ENCODE measurements at places on chromosomes 5 and 9.

DNA sequence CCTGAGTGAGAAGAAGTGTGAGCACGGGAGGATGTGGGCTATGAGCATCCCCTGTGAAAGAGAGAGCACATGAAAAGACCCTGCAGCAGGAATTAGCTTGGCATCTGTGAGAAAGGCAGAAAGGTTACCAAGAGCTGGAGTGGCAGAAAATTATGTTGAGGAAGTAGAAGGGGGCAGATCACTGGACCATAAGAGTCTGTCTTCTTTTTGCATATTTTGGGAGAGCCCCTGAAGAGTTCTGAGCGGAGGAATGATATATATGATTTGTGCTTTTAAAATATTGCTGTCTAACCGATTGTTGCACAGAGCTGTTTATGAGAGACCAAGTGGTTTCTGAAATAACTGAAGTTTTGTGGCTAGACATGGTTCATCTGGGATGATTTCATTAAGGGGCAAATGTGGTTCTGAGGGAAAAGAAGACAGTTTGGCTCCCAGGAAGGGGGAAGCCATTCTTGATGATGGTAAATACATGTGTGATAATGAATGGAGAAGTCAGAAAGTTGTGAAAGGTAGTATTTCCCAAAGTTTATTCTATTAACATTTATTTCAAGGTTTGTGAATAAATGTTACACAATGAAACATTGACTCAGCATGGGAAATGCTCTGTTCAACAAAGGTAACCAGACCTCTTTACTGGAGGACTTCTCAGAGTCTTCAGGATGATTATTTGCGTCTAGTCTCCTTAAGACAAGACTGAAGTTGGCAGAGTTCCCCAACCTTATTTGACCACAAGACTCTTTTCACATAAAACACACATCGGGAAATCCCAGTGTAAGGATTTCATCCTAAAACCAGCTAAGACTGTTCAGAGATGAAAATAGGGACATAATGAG lies 31.5 kb upstream of the ADRB2 start:
- DNase-seq = no peak

DNA sequence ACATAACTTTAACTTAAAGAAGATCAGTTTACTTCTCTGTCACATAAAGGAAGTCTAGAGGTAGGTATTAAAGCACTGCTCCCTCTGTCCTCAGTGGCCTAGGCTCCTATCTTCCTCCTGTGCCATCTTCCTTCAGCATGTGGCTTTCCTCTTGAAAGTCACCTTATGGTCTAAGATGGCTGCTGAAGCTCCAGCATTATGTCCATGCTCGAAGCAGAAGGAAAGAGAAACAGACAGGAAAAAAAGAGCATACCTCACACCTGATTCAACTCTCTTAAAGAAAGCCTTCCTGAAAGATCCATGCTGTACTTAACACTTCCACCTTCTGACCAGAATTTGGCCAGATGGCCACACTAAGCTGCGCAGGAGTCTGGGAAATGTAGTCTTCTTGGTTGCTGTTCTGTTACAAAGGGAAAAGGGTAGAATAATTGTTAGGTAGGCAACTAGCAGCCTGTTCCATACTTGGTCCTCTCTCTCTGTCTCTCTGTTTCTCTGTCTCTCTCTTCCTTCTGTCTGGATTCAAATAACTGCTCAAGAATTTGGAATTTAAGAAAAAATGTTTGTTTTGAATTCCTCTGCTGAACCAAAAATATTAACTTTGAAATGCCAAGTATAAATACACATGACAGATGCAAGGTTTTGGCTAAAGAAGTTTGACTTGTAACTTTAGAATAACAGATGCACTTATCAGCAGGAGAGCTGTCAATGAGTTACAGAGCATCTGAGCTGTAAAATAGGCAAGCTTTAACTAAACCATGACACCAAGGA lies 16.0 kb downstream of the TMEM174 start:
- no peak for DNase-seq

DNA sequence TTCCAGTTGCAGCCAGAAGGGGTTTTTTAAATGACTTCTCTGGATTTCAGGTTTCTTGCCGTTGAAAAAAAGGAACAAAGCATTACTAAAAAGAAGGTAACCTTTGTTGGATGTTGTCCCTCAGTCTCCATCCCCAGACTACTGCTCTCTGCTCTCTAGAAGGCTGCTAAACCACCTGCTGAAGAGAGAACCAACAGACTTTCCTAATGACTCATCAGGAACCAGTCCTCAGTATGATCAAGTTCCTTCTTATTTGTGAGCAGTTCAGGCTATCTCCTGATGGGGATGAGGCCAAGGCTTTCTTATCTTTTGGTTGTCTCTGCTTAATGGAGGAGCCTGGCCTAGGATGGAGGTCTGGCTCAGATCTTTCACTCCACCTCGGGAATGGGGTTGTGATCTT lies 4.1 kb downstream of the KIF4B start:
- DNase-seq = no peak

DNA sequence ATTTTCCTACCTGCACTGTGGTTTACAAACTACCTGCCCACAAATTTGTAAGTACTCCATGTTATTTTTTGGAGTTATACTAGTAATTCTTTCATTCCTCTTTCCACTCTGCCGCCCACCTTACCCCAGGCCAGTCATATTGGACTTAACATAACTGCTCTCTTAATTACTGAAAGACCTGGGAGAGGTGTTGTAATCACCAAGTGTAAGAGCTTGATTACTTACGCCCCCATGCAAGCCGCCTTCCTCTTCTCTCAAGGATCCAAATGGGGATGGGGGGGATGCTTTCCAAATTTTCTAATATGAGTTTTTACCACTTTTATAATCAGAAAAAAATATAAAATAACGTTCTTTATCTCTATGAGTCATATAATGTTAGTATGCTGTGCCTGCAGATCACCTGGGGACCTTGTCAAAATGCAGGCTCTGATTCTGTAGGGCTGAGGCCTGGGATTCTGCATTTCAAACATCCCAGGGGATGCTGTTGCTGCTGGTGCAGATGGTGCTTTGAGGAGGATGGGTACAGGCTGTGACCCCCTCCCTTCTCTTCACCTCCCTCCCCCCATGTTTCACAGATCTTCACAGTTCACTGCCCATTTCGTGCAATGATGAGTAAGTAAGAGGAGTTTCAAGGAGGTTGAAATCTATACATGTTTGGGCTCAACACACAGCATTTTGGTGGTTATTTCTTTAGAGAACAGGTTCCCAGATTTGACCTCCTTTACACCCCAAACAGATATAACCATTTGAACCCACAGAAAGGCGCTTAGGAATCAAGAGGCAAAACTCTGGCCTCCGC lies 87.3 kb downstream of the SEC61B start:
- DNase-seq = no peak

GRCh38 chr9:93345643-93346230 lies 105.7 kb upstream of the FAM120A start:
- no peak for DNase-seq

DNA sequence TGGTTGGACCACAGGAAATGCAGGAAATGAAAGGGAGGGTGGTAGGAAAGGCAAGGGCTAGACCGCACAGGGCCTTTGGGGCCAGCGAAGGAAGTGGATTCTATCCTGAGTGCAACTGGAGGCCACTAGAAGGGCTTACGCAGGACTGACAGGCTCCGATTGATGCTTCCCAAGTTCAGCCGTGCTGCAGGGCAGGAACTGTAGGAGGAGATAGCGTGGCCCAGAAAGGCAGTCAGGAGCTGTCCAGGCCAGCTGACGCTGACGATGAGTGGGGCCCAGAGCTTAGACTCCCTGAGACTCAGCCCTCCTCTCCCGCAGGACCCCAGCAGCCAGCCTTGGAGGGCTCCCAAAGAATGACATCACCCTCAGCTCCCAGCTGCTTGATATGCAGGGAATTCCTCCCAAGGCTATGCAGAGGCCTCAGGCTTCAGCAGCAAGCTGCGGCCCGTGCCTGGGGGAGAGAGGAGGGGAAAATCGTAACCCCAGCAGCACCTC lies 48.8 kb downstream of the KCNIP1 start:
- DNase-seq = no peak

- DNase-seq = no peak
These were observed 7.0 kb downstream of the HDHD3 start for GRCh38 chr9:113369855-113370140.

Data from stimulated activated CD4-positive, alpha-beta T cell treated with anti-CD3 and anti-CD28 coated beads, Interleukin-4, amount 100 ng/mL, for 48 hours (primary cell).